ENCODE measurements at places on chromosomes 12 and 14.

GRCh38 chr14:52974406-52974805 is 23.6 kb upstream of the FERMT2 start:
- DNase-seq, result no peak

DNA sequence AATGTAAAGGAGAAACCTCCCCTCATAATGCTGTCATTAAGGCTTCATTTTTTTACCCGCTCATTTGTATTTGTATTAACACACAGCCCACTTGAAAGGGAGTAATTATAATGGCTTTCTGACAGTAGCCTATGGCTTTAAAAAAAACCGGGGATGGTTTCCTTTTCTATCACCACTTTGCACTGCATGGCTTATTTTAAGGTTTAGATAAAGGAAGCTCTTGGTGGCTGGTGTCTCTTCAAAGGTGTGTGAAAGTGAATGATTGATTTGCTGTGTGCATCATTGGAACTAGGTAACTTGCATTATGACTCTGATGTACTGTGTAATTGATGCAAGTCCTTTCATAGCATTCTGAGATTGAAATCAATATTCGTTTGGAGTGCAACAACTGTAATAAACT is 80.7 kb downstream of the NPAS3 start:
- DNase-seq, result no peak

DNA sequence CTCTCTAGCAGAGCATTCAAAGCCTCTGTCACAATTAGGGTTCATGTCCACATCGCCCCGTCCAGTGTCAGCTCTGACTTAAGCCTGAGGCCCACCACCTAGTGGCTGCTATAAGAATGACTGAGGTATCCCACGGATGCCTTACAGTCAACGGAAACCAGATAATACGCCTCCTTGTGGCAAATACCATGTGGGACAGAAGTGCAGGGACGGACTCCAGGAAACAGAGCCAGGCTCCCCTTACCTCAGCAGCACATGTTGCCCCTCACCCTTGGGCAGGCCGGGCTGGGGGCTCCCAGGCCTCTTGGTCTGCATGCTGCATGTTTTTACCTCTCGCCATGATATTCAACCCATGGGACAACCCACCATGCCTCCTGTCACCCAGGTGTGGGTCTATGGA is 86.3 kb downstream of the VWF start:
- peak; percentile 93 for DNase-seq

GRCh38 chr12:102757154-102757881 is 159.7 kb downstream of the PAH start:
- DNase-seq, result no peak

- DNase-seq, result no peak
Measured at GRCh38 chr12:108440736-108441135, 74.3 kb upstream of the FICD start.

- DNase-seq, result peak; percentile 89
Measured at GRCh38 chr14:91173221-91173670, 59.4 kb downstream of the DGLUCY start.

DNA sequence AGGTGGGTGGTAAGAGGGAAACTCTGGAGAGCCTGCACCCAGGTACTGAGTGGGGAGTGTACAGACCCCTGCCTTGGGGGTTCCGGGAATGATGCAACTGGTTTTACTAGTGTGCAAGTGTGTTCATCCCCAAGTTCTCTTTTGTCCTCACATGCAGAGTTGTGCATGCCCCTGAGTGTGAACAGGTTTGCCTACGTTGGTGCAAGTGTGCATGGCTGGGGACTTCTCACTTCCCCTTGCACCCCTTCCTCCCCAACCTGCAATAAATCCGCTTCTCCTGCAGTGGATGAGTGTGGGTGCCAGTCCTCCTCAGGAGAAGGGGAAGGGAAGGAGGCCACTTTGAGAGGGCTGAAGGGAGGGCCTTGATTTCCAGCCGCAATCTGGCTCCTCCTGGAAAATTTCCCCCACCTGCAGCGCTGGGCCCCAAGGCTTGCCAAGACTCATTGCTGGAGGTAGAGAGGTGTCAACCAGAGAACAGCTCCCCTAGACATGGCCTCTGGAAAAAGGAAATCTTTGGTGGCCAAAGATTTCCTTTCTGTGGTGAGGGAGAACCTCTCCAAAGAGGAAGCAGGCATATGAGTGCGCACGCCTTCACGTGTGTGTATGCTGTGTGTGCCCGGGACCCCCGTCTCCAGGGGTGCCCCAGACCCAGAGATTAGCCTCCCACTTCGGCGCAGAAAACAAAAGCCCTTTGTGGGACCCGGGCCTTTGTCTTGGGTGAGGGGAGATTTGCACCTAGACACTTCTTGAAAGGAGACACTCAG is 5.5 kb downstream of the AQP2 start:
- no peak for DNase-seq

- DNase-seq, result peak; percentile 88
Measured at GRCh38 chr12:122123051-122123760, 44.6 kb downstream of the MLXIP start.

GRCh38 chr12:20268771-20269170 is 99.6 kb upstream of the PDE3A start:
- peak; percentile 22 for DNase-seq

- no peak for DNase-seq
Measured at GRCh38 chr12:123351349-123351748, 13.3 kb downstream of the SBNO1 start.

- no peak for DNase-seq
Measured at GRCh38 chr12:16074894-16075293, 163.8 kb downstream of the DERA start.

GRCh38 chr14:91869556-91869955 is 2.2 kb upstream of the TC2N start:
- DNase-seq, result no peak

DNA sequence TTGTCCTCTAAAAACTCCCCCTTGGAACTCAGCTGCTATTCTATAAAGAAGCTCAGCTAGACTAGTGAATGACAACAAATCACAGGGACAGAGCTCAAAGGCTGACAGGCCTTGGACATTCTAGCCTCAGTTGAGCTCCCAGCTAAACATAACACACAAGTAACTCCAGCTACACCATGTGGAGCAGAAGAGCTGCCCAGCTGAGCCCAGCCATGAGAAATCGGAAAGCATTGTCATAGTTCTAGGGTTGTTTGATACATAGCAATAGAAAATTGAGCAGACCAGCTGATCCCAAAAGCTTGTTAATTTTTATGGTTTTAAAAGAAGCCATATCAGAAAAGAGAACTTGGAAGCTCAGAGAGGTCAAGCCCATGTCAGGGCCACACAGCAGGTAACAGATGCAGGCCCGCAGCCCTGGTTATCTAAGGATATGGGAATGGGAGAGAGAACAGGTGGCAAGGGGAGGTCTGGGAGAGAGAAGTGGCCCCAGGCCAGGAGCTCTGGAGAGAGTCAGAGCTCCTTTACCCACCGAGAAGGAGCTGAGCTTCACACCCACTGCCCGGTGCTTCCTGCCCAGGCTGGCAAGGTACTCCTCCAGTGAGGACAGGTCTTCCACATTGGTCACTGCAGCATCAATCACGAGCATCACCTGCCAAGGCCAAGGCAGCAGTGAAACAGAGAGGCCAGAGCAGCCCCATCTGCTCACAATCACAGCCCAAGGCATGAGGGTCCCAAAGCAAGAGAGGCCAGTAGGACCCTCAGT is 2.9 kb downstream of the NGB start:
- no peak for DNase-seq

- DNase-seq, result peak; percentile 10
Measured at GRCh38 chr12:74725154-74725553, 187.5 kb downstream of the ATXN7L3B start.

DNA sequence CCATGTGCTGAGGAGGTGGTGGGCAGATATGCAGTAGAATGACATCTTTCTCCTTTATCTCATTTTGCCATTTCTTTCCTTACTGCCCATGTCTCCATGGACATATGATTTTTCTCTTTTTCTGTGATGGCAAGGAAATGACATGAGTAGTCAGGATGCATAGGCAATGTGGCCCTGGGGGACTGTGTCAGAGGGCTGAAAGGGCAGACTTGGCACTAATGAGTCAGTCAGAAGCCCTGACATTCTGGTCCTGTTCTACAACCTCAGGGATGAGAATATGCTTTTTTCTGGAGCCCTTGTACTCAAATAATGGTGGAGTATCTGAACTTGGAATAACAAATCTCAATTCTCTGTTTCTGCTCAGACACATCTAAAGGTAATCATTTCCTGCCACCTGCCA is 167.8 kb downstream of the TMEM117 start:
- no peak for DNase-seq

- no peak for DNase-seq
Measured at GRCh38 chr12:124380796-124381455, 86.0 kb downstream of the RFLNA start.

GRCh38 chr12:71193041-71193440 is 35.2 kb upstream of the TSPAN8 start:
- DNase-seq, result no peak

DNA sequence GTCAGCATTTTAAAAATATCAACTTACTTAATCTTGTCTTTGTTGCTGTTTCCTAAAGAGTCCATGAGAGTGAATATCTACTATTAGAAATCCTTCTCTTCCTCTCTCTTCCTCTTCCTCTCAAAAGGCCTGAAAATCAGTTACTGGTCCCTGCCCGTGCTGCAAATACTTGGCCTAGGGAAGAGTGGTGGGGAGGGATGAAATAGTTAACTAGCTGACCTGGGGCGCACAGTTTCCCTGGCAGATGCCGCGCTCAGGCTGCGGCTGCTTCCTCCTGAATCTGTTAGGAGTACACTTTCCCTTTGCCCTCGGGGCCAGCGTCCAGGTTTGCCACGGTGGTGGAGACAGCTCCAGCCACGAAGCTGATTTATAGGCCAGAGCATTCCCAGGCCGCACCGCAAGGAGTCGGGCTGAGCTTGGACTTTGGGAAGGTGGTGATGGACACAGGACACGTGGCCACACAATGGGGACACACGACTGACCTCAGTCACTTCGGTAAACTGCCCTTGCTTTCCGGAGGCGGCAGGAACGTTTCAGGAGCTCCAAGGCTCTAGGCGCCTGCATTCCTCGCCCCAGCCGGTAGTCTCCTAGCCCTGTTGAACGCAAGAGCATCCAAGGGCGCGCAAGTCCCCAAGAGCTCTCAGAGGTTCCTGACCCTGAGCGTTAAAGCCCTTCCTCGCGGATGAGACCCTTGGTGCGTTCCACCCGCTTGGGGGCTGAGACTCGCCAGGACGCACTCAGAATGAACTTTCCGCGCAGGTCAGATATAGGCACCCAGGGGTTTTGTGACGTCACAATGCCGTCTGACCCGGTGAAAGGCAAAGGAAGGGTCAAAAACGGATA is 7.1 kb upstream of the ASCL1 start:
- peak; percentile 15 for DNase-seq

DNA sequence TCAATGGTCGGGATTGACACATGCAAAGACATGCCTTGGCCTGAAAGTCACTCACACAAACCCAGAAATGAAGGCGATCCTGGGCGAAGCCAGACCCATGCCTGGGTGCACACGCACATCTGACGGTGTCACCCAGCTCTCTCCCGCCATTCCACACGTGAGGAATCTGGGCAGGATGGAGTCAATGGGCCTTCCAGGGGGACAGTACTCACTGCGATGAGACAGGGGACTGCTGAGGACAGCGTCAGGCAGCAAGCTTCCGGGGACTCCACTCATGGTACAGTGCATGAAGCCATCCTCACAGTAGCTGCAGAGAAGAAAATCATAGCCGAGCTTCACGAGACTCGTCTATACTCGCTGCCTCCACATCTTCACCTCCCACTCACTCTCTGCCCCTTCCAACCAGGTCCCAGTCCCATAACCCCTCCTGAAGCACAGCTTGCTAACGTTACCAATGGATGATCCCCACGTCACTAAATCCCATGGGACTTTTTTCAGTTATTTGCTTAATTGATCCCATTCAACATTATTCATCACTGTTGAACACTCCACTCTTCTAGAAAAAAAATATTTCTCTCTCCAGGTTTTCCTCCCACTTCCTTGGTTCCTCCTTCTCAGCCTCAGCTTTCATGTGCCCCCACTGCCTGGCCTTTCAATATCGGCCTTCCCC is 77.8 kb downstream of the VWF start:
- no peak for DNase-seq

DNA sequence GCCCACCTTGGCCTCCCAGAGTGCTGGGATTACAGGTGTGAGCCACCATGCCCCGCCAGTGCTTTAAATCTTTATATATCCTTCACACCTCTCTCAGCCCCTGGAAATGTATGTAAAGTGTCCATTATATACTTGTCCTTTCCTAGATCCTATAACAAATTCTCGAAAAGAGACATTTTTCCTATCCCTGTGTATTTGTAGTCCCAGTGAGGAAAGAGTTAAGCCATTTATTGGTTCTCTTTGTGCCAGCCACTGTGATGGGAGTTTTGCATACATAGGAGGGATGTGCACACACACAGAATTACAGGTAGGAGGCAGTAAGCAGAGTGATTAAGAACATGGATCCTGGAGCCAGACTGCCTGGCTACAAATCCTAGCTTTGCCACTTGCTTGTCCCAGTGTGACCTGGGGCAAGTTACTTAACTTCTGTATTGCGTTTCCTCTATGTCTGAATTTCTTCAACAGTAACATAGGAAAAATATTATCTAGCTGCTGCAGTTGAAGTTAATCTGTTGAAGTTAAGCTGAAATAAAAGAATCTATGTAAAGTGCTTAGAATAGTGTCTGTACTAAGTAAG is 2.1 kb upstream of the RABGGTA start:
- peak; percentile 24 for DNase-seq

- no peak for DNase-seq
Measured at GRCh38 chr14:99666533-99666932, 17.6 kb upstream of the CYP46A1 start.

DNA sequence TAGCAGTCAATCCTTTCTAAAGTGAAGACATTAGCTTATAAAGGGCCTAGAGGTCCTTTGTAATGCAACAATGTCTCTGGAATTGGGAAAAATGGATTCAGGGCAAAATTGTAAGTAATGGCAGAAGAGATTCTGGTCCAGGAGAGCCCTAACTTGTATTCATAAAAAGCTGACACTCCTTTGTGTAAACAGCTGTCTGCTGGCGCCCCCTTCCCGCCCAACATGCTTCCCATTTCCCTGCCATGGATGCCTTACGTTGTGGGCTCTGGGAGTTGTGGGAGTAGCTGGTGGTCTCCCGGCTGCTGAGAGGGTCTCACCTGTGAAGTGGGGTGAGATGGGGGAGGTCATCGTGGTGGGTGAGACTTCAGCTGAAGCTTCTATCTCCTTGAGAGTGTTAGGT is 2.3 kb downstream of the ACRBP start:
- no peak for DNase-seq

DNA sequence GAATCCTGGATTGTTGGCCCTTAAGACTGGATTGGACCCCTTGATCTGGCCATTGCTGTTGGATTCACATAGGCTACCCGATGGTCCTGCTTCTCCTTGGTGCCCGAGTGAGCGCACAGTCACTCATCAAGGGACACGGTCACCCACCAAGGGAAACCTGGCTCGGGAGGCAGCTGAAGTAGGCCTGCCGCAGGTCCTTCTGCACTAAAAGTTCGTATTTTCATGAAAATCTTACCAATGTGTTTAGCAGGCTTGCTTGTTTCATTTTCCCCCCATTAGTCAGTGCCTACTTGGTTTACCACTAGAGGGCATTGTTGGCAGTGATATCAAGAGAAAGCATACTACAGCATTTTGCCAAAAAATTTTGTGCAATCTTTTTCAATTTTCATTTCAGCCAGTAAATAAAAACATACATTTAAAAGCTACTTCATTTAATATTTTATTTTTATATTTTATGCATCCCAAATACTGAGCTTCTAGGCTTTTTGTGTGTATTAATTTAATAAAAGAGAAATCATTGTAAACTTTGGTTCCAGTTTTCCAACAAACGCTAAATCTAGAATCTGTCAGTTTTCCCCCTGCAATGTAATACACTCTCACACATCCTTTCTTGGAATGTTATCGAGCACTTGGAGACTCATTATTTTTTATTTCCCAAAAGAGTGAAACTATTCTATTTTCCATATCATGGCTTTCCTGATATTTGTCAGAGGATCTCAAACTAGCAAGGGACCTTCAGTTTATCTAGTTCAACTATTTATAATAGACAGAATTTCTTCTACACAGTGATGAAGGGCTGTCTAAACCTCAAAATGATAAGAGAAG is 116.7 kb downstream of the LMNTD1 start:
- peak; percentile 88 for DNase-seq

Measured in hematopoietic multipotent progenitor cell treated with erythropoietin and hydrocortisone succinate and interleukin-3 and kit ligand, for 4 days (in vitro differentiated cells).